Renal cortex interstitium (tissue), 15 donors: ENCODE measurements at places on chromosomes 4 and X. TPM values are rescaled to one million over a fixed set of nuclear protein-coding genes. Genes with fewer than 3 reads are reported as not detected.
A peak's percentile ranks its signal among the peaks of the same experiment; 100 is the strongest.

- no peak for DNase-seq
Measured at GRCh38 chr4:20761382-20761781, 61.1 kb downstream of the PACRGL start.

DNA sequence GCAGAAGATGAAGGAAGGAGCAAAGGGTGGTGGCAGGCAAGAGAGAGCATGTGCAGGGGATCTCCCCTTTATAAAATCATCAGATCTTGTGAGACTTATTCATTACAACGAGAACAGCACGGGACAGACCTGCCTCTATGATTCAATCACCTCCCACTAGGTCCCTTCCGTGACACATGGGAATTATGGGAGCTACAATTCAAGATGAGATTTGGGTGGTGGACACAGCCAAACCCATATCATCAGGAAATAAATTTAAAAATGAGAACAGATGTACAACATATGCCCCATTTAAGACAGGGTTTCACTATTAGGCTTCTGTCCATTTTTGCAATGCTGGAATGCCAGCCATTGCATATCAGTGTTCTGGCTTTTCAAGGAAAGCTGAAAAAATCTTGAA is 346.7 kb upstream of the SLIT2 start:
- DNase-seq, result no peak

DNA sequence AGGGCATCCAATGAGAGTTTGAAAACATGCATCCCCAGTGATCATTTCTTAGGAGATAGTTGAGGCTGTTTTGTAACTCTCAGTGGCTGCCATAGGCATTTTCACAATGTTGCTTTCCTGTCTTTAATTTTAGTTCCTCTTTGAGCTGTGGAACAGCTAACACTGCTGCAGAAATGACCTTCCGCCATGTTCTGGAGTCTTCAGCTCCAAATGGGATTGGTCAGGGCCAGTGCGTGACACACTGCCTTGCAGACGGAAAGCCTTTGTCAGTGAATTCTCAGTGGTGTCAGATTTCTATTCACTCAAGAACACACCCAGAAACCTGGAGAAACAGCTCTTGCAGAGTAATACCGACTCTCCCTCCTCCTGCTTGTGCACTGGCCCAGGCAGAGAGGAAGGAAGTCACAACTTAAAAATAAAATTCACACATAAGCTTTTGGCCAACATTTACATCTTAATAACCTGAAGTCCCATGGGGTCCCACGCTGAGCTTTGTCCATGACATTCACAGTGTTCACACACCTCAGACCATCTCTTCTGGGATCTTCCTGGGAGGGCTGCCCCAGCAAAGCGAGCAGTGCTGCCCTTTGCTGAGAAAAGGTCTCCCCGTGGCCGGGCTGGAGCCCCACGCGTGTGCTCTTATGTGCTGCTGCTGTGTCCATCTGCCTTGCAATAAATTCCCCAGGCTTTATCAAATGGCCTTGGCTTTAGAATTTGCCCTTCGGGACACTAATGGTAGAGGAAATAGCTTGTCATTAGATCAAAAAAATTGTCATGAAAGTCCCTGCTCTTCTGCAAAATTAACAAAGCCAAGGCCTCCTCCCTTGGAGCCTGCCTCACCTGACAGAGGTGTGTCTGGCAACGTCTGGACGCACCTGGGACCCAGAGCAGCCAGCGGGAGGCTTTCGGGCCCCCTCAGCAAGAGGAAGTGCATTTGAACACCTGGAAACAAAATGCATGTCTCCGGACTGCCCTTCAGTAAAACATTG is 126.8 kb downstream of the IRF2 start:
- peak; percentile 58 for DNase-seq

GRCh38 chr4:30385650-30386049 is 334.5 kb upstream of the PCDH7 start:
- no peak for DNase-seq

DNA sequence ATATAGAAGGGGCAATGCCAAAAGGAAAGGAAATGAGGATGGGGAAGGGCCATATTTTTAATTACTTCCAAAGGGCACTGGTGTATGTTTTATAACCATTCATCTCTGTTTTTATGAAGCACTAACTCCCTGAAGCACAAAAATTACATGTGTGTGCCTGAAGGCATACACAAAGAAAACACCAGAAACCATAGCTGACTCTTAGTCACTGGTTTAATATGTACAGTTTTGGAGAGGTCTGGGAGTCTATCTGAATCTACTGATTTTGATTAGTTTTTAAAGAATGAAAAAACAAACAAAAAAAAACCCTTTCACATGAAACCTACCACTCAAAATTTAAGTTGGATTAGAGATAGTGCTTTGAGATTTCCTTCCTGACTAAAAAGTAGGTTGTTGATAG is 438.7 kb downstream of the RPA4 start:
- DNase-seq, result no peak

DNA sequence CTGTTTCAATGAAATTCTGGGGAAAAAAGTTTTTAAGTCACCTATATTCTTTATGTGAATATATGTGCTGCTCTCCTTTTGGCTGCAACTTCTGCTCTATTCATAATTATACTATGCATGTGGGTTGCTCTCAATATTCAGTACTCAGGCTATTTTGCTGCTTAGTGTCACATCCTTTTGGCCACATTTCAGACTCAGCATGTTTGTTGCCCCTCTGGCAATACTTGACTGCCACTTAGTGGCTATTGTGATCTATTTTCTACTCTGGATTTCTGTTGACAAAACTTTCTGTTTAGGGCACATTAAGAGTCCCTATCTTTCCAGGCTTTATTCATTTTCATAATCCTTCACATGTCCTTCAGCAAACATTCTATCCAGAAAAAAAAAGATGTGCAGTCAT is 15.8 kb upstream of the CT45A1 start:
- DNase-seq, result no peak

Gene CENPVL1
- 0.22 TPM for polyA plus RNA-seq

Gene HSFX1
- 1.7 TPM for polyA plus RNA-seq

Gene GRIA3
- 2.3 TPM for polyA plus RNA-seq

Gene GAGE12H
- polyA plus RNA-seq, result not detected
